Stimulated activated CD4-positive, alpha-beta T cell treated with anti-CD3 and anti-CD28 coated beads, Interleukin-15, amount 100 ng/mL, for 1 hour (primary cell): ENCODE measurements at places on chromosomes 6 and 20.

DNA sequence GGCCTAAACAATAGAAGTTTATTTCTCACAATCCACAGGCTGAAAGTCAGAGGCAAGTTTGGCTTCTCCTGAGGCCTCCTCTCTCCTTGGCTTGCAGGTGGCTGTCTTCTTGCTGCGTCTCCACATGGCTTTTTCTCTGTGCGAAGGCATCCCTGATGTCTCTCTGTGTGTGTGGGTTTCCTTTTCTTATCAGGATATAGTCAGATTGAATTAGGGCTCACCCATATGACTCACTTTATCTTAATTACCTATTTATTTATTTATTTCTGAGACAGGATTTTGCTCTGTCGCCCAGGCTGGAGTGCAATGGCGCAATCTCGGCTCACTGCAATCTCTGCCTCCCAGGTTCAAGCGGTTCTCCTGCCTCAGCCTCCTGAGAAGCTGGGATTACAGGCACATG, 30.7 kb downstream of the LINC00237 start:
- DNase-seq: no peak

DNA sequence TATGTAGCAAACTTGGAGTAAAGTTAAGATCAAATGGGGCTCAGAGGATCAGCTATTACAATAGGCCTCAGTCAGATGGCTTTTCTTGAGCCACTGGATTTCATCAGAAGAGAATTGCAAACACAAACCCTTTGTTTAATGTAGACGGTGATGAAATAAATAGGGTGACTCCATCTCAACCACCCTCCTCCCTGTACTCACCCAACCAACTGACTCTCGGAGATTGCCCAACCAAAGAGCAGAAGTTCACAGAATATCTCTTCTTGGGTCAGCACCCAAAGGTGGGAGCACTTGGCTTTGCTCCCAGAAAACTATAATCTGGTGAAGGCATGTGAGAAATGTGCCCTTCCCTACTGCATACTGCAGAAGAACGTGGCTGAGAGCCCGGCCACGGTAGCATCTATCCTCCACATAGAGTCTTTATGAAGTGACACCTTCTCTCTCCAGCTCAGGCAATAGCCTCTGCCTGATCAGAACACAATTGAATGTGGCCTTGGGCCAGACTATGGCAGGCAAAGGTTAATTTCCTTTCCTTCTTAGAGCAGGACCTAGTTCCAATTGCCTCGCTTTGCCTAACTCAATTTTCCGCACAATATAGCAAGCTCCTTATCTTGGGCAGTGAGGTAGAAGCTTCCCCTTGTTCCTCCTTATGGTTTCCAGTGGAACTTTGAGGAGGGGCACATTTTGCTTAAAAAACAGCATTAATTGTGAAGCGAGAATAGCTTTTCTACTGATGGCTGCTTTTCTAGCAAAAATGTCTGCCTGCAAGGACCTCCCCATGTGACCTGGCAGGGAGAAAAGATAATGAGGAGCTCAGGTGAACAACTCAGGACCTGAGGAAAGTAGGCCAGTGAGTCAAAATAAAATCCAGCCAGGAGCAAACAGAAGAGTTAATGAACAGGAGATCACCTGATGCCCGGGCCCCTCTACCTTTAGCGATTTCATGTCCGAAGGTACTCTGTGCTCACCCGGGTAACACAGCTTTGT, 79.4 kb downstream of the GFOD1 start:
- no peak for DNase-seq

- no peak for DNase-seq
Observed at GRCh38 chr6:144148886-144149285, 1.4 kb upstream of the STX11 start.

GRCh38 chr6:98539741-98540140, 294.6 kb upstream of the POU3F2 start:
- DNase-seq: no peak

DNA sequence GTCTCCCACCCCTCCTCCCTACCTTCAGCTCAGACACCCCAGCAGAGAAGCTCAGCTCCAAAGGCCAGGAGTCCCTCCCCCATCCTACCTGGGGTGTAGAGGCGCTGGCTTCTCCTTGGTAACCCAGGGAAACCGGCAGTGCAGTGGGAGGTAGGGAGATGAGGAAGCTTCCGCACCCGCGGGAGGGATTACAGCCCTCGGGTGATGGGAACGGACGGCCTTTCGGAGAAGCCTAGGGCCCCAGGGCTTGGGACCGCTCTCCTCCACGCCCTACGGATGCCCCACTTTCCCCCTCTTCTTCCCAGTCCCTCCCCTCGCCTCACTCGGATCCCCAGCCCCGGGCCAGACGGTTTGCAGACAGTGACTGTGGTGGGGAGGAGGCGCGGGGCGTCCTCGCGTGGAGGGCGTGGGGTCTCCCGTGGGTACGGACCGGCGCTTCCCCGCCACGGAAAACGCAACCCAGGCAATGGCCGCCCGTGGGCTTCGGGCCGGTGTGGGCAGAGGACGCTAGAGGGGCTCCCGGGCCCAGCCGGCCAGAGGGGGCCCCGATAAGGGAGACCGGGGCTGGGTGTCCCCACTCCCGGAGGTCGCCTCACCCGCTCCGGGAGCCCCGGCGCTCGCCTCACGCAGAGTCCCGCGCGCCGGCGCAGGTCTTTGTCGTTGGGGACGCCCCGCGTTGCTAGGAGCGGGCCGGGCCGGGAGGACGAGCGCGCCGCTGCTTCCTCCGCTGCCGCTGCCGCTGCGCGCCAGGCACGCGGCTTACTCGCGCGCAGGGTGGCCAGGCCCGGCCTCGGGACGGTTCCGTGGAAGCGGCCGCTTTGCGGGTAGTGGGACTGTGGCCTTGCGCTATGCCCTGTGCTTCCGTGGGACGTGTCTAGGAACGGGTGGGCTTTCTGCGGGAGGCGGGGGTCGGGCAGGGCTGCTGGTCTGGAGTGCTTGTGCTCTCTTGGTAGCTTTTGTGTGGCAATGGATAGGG, 15.8 kb downstream of the AARS2 start:
- DNase-seq: no peak

GRCh38 chr6:154791556-154792317, 58.5 kb downstream of the SCAF8 start:
- DNase-seq: no peak

GRCh38 chr6:24926192-24926591, 9.6 kb downstream of the RIPOR2 start:
- no peak for DNase-seq

DNA sequence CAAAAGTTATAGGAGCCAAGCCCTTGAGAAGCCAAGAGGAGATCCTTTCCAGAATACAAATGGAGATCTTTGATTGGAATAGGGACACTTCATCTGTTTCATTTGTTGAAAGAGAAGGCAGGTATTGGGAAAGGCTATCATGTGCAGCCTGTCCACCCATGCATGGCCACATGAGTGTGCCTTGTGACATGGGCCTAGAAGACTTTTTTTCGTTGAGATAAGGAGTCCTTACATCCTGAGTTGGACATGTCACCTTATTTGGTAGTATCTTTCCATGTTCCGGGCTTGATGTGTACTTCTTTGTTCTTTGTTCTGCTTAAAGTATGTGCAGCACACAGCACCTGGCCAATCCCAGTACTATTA, 42.1 kb upstream of the SYNCRIP start:
- DNase-seq: no peak

DNA sequence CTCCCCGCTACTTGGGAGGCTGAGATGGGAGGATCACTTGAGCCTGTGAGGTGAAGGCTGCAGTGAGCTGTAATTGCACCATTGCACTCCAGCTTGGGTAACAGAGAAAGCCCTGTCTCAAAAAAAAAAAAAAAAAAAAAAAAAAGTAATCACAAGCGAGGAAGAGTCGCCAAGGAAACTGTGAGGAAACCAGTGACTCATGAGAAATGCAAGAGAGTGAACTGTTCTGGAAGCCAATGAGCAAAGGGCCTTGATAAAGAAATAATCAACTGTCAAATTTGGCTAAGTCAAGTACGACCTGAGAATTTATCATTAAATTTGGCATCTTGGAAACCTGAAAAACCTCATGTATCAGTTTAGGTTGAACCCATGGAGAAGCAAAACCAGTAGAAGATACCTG, 16.1 kb upstream of the LAMP5 start:
- no peak for DNase-seq

DNA sequence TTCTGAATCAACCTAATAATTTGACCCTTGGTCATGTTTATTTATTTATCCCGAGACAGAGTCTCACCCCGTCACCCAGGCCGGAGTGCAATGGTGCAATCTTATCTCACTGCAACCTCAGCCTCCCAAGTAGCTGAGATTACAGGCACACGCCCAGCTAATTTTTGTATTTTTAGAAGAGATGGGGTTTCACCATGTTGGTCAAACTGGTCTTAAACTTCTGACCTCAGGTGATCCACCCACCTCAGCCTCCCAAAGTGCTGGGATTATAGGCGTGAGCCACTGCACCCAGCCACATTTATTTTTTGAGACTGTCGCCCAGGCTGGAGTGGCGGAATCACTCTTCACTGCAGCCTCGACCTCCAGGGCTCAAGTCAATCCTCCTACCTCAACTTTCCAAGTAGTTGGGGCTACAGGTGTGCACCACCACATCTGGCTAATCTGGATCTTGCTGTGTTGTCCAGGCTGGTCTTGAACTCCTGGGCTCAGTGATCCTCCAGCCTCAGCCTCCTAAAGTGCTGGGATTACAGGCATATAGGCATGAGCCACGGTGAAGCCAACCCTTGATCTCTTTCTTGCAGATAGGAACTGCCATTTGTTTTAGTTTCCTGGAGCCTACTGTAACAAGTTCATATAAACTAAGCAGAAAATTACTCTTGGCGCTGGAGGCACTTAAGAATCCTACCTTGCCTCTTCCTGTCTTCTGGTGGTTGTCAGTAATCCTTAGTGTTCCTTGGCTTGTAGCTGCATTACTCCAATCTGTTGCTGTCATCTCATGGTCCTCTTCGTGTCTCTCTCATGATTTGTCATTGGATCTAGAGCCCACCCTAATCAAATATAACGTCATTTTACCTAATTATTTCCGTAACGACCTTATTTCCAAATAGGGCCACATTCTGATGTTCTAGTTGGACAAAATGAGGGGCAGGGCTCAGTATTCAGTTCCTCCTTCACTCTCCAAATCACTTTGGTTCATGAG, 2.3 kb downstream of the RPS18 start:
- DNase-seq: no peak

- no peak for DNase-seq
Observed at GRCh38 chr6:21605166-21605565, 11.6 kb downstream of the SOX4 start.

- no peak for DNase-seq
Observed at GRCh38 chr6:169530752-169531123, 171.1 kb downstream of the WDR27 start.

DNA sequence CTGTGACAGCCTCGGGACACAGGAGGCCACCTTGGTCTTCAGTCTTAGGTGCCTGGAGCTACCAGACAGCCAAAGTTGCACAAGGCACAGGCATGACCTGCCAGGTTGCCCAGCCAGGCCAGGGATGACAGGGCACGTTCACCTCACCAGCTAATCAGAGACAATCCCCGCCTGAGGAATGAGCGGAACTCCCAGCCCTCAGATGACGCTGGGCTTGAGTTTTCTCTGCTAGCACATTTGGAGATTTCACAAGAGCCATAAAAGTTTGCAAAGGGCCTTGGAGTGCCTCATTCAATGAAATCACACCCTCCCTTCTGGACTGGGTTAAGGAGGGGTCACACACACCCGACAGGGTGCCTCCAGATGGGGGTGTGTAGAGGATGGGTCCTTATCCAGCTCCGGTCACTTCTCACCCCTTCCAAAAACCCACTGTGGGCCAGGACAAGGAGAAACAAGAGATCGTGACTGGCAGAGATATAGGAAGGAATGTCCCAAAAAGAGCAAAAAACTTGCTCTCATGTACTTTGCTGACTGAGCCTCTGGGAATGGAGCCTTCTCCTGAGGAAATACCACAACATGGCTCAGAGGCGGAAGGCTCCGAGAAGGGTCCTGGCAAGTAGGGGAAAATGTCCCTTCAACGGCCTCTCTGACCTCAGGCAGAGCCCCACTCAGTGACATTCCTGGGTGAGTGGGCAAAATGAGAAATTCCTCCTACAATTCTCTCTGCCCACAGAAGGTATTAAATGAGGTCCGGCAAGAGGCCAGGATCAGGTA, 121.6 kb downstream of the ISM1 start:
- no peak for DNase-seq
